ENCODE measurements at places on chromosomes 3 and 15. TPM values are rescaled to one million over a fixed set of nuclear protein-coding genes. Genes with fewer than 3 reads are reported as not detected.

Gene BTLA
- total RNA-seq, result not detected

Gene WWTR1
- 55.0 TPM for total RNA-seq

Gene EFCC1
- 0.11 TPM for total RNA-seq

Gene BFSP2
- not detected for total RNA-seq

Gene KCNMB3
- total RNA-seq, result 2.7 TPM

Gene GLDN
- total RNA-seq, result 0.07 TPM

Gene DHX30
- 118 TPM for total RNA-seq

- no peak for DNase-seq
These were observed 8.4 kb downstream of the MED12L start for GRCh38 chr3:151093905-151094304.

DNA sequence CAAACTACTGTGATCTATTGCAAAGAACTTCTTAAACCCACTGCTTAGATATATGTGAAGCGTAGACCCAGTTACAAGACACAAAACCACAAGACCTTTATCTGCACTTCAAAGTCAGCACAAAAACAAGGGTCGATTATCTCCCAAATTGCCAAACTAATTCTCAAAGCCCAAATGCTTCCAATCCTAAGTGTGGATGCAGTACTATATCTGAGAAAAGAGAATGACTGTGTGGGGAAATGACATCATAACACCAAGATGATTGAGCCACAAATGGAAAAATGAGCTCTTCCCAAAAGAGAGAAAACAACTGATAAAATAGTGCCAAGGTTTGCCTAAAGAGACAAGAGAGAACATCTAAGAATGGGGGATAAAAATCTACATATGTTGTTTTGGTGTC lies 86.2 kb downstream of the MEIS2 start:
- DNase-seq, result peak; percentile 78

DNA sequence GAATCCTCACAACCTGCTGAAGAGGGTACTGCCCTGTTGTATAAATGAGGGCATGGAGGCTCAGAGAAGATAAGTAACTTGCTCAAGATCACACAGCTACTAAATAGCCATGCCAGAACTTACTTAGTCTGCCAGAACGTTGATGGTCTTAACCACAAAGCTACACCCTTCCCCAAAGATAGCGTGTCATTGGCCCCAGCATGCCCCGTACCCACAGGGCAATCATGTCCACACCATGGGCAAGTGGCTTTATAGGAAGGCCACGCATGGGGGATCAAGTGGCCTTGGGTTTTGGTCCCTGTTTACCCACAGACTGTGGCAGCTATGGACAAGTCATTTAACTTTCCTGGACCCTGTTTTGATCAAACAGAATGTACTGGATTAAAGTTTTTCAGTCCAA lies 15.9 kb upstream of the ARHGEF3 start:
- no peak for DNase-seq

DNA sequence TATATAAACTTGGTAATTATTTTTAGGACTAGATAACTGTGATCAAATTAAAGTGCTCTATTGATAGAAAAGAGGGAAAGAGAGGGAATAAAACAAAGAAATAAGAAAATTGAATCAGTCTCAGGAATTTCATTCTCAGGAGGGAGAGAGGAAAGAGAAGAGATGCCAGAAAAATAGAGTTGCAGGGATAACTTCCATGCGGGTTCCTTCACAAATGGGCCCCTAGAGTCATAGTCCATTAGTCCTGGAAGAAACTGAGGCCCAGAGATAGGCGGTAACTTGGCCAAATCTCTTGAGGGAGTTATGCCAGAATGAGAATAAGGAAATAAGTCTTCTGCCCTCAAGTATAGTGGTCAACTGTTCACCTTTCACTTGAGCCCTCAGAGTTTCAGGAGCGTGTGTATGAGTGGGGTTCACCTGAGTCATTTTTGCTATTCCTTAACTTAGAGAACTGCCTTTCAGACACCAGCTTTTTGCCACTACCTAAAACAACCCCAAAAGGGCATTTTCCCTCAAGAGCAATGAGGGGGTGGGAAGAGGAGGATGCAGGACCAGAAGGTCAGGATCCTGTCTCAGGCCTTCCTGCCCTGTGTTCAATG lies 192.6 kb downstream of the MEX3B start:
- no peak for DNase-seq

GRCh38 chr3:106010829-106011228 lies 142.0 kb upstream of the CBLB start:
- no peak for DNase-seq

DNA sequence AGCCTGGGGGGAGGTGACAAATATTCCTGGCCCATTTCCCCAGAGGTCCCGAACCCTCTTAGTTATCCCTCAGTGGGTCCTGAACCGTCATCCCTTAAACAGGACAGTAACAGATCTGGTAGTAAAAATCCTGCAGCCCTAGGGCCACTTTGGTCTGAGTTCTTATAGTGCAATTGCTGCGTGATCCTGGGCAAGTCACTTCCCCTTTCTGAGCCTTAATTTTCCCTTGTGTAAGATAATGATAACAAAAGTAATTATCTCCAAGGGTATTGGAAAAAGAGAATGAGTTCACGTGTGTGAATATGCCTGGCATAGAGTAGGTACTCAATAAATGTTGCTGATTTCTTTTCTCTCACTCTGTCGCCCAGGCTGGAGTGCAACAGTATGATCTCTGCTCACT lies 2.9 kb upstream of the JAGN1 start:
- DNase-seq, result no peak

GRCh38 chr15:59313641-59314332 lies 58.9 kb downstream of the MYO1E start:
- DNase-seq, result no peak

DNA sequence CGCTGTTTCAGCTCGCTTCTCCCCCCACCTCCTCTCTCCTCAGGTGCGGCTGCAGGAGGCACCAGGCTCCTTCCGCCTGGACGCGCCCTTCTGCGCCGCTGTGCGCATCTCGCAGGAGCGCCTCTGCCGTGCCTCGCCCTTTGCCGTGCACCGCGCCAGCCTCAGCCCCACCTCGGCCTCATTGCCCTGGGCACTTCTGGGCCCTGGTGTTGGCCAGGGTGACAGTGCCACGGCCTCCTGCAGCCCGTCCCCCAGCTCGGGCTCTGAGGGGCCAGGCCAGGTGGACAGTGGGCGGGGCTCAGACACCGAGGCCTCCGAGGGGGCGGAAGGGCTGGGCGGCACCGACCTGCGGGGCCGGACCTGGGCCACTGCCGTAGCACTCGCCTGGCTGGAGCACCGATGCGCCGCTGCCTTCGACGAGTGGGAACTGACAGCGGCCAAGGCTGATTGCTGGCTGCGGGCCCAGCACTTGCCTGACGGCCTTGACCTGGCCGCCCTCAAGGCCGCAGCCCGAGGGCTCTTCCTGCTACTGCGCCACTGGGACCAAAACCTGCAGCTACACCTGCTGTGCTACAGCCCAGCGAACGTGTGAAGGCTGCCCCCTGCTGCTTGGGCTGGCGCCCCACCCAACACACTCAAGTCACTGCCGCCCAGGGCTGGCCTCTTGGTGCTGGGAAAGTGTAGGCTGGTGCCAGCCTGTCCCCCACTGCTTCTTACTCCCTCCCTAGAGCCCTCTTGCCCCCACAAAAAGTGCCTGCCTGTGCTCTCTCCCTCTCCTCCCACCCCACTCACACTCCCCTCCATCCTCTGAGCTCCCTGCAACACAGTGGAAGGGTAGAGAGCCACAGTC lies 7.1 kb downstream of the ALG3 start:
- DNase-seq, result peak; percentile 63

- no peak for DNase-seq
These were observed 47.4 kb downstream of the MRPL46 start for GRCh38 chr15:88419830-88420229.

DNA sequence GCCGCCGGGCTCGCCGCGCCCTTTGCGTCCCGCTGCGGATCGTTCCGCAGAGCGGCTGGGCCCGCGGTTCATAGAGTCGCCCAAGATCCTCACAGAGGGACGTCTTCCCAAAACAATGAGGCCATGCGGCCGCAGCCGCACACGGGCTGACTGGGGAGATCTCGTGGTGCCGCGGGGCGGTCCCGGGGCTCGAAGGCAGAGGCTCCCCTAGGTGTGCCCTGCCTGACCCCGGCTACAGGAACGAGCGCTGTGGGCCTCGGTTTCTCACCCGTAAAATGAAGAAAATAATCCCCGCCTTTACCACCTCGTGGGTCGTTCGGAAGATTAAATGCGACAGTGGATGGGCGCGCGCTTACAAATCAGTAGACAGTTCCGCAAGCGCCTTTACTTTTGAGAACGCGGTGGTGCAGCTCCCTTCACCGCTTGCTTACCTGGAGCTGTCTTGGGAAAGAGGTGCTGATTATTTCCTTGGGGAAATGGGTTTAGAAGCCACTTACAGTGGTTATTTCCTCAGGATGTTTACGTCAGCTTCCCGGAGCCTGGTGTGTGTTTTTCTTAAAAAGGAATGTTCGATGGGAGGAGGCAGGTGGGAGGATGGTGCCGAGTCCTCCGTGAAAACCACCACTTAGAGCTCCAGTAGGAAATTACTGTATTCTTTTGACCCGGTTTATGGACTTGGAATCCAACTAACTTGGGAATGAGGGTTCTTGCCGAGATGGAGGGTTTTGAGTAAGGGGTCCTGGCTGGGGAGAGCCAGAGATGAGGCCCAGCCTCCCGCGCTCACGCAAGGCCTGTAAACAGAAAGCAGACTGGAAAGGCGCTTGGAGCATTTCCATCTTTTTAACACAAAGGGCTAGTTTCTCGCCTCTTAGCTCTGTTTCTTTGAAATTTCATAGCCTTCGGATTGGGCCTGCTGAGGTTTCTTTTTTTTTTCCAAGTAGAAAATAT lies 1.9 kb upstream of the MEX3B start:
- DNase-seq, result peak; percentile 53

GRCh38 chr3:122563717-122564025 lies 429 bp downstream of the PARP9 start:
- no peak for DNase-seq

GRCh38 chr15:73171711-73172110 lies 119.4 kb downstream of the NEO1 start:
- no peak for DNase-seq

DNA sequence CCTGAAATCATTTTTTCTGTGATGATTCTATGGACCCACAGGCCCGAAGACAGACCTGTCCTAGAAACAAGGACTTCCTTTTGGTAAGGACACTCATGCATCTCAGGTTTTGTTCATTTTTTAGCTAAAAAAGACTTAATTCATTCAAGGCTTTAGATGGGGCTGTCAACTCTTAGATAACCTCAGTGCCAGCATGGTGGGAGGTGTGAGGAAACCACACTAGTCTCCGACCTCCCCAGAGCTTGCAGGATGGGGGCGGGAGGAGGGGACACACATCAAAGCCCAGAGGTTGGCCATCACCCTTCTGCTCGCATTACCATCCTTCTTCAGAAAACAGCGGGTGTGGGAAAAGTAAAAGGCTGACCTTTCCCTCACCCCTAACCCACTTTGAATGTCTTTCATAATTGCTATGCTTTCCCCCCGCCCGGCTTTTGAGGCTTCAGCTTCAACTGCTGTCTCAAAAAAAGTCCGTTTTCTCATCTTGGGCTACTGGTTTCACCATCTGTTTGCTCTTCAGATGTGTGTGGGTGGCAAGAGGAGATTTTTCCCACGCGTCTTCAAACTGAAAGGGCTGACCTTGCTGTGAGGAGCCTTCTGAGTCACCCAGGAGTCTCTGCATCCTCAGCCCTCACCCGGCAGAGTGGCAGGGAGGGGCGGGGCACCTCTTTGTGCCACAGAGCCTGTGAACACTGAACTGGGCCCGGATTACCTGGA lies 27.6 kb upstream of the CXCR6 start:
- no peak for DNase-seq

DNA sequence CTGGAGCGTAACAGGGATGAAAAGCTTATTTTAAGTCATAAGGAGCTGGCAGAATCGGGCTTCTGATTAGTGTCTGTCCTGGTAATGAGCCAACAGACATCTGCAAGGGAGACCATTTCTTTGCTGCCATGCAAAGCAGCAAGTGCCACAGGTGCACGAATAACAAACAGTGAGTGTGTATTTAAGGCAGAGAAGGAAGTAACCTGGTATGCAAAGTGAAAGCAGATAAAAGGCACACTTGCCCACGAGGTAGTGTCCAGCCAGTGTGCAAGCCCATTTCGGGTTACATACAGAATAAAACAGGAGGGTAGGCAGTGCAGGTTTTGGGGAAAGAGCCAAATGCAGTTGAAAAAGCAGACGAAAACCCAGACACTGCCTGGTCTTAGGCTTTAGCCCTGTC lies 1153.7 kb downstream of the SI start:
- no peak for DNase-seq

DNA sequence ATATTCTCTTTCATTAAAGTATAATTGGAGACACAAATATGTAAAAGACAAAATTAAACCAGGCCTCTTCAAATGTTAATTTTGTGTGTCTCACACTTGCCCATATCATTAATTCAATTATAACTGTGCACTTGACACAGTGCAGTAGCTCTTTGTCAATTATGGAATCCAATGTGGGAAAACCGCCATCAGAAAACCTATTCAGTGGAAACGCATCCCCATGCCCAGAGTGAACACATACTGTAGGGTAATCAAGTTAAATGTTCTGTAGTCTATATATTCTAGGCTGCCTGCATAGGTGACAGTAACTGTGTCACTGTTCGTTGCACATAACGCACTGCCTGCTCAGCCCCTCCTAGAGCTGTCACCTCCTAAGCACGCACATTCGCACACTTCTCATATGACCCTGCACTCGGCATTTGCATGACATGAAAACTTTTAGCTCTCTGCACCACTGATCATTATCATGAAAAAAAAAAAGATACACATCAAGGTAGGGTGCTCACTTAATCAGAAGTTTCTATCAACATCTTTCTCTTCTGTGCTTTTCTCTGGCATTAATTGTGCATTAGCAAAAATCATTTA lies 63.2 kb downstream of the MEIS2 start:
- DNase-seq, result no peak

DNA sequence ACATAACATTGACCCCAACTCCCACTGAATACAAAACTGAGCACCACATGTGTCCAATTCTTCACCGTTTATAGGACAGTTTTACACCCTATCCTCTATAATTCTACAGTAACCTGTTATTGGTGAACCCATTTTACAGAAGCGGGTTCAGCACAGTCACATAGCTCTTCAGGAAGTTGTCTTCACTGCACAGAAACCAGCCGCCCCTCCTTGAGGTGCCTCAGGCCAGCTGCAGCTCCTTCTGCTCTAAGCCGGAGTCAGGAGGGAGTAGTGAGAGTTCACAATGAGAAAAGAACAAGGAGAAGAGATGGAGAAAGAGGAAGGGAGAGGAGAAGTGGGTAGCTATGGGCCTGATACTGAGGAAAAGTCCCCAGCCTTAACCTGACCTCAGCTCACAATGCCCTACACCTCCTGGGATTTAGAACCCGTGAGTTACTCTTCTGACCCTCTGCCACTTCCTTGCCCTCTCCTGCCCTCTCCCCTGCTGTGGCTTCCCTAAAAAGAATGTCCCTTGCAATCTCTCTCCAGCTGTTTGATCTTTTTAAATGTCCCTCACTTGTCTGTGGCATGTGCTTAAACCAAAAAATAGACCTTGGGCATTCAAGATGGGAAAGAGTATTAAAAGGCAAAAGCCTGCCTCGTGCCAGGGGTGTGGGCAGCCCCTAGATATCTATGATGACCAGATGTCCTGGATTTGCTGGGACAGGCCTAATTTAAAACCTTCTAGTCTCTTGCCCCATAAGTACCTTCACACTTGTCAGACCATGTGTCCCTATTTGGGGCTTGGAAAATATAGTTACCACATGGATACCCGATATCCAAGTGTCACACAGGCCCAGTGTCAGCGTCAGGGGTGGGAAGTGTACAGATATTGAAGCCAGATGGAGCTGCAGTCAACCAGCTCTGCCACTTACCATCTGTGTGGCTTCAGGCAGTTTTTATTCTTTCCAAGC lies 71.3 kb upstream of the HES1 start:
- DNase-seq, result no peak
